ENCODE measurements at places on chromosomes 7 and 10.

DNA sequence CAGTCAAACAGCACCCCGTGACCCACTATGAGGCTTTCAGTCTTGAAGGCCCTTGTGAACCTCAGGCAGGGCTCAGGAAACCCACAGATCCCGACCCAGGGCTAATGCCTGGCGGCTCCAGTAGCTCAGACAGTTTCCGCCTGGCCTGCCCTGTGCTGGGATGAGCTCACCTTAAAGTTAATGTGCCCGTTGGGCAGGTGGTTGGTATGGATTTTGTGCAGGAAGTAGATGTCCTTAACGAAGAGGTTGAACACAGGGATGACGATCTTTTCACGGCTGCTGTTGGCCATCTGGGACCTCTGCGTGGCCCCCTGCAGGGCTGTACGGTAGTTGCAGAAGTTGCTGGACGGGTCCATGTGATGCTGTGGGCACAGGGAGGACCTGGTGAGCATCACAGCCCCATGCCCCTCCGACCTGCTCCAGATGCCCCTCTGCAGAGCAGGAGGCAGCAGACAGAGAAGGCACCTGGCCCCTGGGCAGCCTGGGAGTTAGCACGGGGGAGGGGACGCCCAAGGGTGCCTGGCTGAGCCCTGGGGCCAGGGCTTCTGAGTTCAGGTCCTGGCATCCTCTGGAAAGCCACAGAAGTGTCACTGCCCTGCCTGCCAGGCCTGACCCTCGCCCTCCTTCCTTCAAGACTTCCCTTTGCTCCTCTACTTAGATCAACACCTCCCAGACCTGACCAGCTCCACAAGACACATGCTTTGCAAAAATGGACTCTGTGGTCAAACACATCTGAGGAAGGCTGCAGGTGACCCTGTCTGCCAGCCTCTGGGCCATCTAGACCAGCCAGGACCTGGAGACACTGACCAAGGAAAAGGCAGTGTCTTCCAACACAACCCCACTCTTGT is 59.8 kb downstream of the CSGALNACT2 start:
- DNase-seq = no peak

- DNase-seq = peak; percentile 41
Measured at GRCh38 chr7:44461387-44461786, 29.1 kb downstream of the NUDCD3 start.

DNA sequence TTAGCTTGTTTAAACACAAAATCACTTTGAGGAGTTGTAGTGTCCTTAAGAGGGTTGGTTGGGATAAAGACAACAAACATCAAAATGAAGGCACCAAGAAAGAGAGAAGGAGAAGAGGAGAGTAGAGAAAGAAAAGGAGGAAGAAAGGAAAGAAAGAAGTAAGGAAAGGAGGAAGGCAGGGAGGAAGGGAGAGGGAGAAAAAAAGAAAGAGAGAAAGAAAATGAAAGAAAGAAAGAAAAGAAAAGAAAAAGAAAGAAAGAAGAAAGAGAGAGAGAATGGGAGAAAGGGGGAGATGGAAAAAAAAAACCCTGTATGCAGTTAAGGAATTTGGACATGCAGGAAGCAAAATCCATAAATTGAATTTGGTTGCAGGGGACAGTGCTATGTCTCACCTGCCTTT is 635.4 kb upstream of the FZD8 start:
- DNase-seq = no peak

DNA sequence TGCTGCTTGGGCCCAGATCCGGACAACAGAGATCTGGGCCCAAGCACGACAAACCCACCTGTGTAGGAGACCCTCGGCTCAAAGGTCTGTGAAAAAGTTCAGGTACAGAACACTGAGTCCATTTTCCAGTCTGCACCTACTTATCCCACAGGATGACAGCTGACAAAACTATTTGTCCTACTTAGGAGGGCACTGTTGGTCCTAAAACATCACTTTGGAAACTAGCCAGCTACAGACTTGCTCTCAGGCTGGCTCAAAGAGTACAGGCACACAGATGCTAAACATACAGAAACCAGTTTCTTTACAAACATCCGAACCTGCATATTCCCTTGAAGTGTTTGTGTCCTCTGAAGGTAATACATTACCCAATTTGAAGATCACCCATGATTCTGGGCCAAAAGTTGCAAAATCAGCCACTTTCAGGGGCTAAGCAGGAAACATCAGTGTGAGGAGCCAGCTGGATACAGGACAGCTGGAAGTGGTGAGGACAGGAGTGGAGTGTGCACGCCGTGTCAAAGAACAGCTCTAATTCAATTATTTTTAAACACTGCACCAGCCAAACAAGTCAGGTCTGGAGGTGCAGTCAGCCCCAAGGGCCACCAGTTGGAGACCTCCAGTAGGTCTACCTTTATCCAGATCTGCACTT is 88.5 kb downstream of the NOC3L start:
- DNase-seq = no peak

DNA sequence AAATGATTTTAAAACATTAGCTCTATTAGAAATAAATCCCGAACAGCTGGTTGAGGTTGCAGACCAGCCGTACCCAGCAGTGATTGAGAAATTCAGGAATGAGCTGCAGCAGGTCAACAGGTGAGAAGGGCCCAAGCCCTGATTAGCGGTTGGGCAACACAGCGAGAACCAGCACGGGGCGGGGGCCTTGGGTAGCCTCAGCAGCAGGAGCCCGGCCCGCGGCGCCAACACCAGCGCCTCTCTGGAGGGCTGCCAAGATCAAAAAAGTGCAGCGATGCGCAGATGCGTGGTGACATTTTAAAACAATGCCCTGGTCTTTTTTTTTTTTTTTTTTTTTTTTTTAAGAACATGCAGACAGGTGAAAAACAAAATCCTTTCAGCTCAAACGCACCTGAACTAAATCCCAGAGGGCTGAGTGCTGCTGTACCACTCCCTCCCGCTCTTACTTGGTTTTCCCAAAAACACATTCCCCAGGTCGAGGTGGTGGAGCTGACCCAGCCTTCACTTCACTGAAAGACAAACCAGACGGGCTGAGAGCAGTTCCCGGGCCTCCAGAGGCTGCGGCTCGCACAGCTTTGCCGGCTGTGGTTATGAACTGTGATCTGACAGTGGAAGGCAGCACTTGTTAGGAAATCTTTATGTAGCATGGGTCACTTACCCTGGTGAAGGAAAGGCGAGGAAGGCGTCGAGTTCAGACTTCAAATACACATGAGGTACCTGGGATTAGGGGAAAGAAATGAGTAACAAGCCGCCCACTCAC is 579.4 kb downstream of the SDK1 start:
- DNase-seq = no peak

DNA sequence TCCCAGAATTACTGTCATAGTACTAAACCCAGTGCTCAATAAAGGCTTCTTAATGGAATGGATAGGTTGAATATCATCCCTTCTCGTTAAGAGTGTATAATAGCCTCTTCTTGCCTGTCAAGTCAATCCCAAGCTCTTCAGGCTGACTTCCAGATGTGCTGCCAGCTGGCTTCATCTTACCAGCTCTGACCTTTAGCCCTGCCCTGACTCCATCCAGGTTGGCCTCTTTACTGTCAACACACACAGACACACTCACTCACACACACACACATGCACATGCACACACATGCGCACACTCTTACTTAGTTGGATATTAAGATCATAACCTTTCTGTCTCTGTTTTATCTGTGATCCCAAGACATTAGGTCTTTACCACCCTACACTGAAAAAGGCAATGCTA is 49.1 kb downstream of the ASB4 start:
- DNase-seq = no peak

- no peak for DNase-seq
Measured at GRCh38 chr7:101630591-101630990, 1.5 kb upstream of the MYL10 start.

DNA sequence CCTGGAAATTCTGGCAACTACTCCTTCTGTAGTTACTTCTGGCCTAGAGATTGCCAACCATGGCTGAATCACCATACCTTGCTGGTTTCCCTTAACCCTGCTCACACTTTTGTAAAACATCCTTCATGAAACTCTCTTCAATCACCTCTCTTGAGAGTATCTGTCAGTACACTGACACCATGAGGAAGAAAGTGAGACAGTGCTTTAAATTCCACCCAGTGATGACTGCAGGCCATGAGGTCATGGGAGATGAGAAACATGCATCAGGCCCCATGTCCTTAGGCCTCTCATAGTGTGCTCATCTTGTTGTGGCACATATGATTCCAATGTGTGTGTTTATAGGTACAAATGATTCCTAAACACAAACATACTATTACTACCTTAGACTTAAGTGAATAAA is 24.6 kb upstream of the NAMPT start:
- no peak for DNase-seq

- no peak for DNase-seq
Measured at GRCh38 chr7:81903115-81903514, 133.3 kb upstream of the HGF start.

DNA sequence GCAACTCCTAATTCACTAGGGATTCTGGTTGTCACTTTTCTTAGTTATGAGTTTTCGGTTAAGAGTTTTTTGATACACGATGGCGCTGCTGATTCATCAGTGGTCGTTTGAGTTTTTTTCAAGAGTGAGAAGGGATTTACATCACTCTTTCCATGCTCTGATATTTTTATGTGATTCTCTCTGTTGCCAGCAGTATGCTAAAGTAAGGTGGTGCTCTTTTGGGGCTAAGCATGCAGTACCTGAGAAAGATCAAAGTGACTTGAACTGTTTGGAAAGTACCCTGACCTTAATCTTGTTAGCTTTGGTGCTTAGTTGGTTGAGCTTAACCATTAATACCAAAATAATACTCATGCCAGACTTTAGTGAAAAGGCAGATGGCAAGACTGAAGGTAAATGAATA is 28.1 kb downstream of the STAMBPL1 start:
- no peak for DNase-seq

DNA sequence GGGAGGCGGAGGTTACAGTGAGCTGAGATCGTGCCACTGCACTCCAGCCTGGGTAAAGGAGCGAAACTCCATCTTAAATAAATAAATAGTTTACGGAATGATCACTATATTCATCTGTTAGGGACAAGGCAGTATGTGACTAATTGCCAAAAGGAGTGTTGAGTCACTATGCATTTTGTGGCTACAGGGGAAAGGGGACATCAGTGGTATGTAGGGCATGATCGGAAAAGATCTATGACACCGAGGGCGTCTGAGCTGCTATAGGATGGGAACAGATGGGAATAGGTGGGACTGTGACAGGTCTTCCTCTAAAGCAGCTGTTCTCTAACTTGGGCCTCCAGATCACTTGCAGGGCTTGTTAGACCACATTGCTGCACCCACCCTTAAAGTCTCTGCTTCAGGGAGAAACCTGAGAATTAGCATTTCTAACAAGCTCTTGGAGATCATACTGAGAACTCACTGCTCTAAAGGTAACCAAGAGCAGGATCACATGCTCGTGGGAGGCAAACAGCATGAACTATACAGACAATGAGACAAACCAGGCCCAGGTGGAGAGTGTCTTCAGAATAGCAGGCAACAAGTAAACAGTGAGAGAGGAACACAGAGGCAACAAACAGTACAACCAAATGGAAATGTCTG is 65.1 kb upstream of the ITGA8 start:
- no peak for DNase-seq

DNA sequence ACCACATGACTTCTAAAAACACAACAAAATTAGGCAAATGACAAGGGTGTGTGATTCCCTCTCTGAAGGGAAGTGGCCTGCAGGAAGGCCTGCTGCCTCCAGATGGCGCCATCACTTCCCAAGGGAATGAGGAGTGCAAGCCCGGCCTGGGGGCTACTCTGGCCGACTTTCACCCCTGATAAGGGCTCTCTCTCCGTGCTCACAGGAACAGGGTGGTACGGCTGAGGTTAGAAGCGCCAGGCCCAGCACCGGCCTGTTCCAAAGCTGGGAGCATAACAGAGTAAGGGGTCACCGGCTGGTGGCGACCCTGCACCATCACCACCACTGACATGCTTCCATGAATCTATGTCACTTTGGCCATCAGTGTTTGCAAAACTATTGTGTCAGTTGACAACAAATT is 13.1 kb downstream of the RBP3 start:
- DNase-seq = no peak

DNA sequence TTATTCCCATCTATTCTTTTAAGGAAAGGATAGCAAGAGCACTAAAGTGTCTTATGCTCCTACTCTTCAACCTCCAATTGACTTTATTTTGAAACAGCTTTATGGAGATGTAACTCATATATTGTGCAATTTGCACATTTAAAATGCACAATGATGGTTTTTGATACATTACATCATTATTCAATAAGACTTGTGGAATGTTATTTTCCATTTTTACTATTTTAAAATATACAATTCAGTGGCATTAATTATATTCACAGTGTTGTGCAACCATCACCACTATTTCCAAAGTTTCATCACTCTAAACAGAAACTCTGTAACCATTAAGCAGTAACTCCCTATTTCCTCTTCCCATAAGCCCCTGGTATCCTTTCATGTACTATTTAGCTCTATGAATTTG is 489.8 kb downstream of the NEBL start:
- no peak for DNase-seq

DNA sequence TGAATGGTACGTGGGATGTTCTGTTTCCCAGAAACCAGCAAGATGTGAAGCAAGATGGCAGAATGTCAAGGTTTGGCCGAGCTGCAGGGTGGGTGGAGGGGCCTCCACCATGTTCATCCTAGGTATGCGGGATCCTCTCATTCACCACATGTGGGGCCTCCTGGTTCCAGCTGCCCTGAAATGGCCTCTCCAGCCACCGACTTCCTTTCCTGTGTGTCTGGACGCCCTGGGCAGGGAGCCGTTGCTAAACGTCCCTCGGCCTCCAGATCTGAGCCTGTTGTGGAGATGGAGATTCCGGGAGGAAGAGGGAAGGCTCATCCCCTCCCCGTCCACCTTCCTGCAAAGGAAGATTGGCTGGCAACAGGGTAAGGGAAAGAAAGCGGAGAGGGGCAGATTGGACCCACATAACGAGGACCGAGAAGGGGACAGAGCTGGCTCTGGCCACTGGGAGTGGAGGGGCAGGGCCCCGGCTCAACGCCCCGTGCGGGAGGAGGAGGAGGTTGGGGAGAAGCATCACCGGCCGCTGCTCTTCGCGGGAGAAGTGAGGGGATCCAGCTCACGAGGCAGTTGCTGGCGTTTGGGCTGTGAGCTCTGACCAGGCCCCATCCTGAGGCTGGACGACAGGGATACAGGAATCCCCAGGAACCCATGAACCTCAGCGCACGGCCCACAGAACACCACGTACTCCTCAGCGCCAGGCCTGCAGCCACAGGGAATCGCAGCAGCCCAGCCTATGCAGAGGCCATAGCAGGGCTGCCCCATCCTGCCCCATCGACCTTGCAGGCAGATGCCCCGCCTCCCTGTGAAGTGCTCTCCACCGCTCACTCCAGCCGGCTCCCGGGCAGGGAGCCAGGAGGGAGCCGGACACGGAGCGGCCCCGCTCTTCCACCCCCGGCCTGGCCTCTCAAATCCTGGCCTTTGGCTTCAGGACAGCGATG is 98.3 kb downstream of the FOXL3 start:
- DNase-seq = no peak

GRCh38 chr7:35695473-35695850 is 527 bp upstream of the HERPUD2 start:
- no peak for DNase-seq

Data from activated T-helper 1 cell treated with anti-CD3 and anti-CD28 coated beads, Interleukin-12 subunit alpha, Interleukin-12 subunit beta, Interleukin-2, Interleukin-4 antibody, amounts not matched to agents 30 ng/mL and 10 ng/mL and 1 ng/mL, durations not matched to agents 14 hours and 24 hours and 36 hours (primary cell).